ENCODE measurements at places on chromosomes 5 and 9. TPM values are rescaled to one million over a fixed set of nuclear protein-coding genes. Genes with fewer than 3 reads are reported as not detected.

Gene GRXCR2
- total RNA-seq, result 1.9 TPM

Gene DMGDH
- 3.3 TPM for total RNA-seq

Gene GFPT2
- total RNA-seq, result 27.3 TPM

Gene LCN9
- not detected for total RNA-seq

Gene LCN15
- 0.41 TPM for total RNA-seq

Gene ITGA2
- total RNA-seq, result 0.88 TPM

Gene ADAMTSL1
- total RNA-seq, result 2.5 TPM

Gene SETD9
- total RNA-seq, result 10.4 TPM

Gene PCDHGA3
- total RNA-seq, result 5.0 TPM

Gene NUTM2F
- not detected for total RNA-seq

Gene F2RL2
- 0.39 TPM for total RNA-seq

Gene PRDM9
- total RNA-seq, result not detected

Gene NELFB
- total RNA-seq, result 35.1 TPM

Gene NR2F1
- 41.8 TPM for total RNA-seq

Gene PCDHB11
- total RNA-seq, result 3.3 TPM

Gene GZMA
- 0.37 TPM for total RNA-seq

Gene PCDHA2
- not detected for total RNA-seq

Gene ELP1
- total RNA-seq, result 27.0 TPM

Gene SUB1
- total RNA-seq, result 192 TPM

Gene FCN2
- not detected for total RNA-seq

Gene BTNL8
- 0.21 TPM for total RNA-seq

Gene EQTN
- not detected for total RNA-seq

Gene CDH9
- not detected for total RNA-seq

Gene GPX8
- total RNA-seq, result 21.8 TPM

Gene PANK3
- 29.9 TPM for total RNA-seq

Gene IRGM
- not detected for total RNA-seq

Gene GRM6
- total RNA-seq, result not detected

Gene MOB3B
- total RNA-seq, result 1.6 TPM

Gene RNF180
- total RNA-seq, result 16.9 TPM

Gene SCAMP1
- 38.0 TPM for total RNA-seq

Gene CD74
- total RNA-seq, result 433 TPM

Gene STK32A
- total RNA-seq, result 2.8 TPM

Gene FBXL7
- 19.8 TPM for total RNA-seq

Gene INSYN2B
- 1.1 TPM for total RNA-seq

Gene HTR4
- total RNA-seq, result 8.8 TPM
